ENCODE measurements at places on chromosomes 16 and 17. TPM values are rescaled to one million over a fixed set of nuclear protein-coding genes. Genes with fewer than 3 reads are reported as not detected.

Gene TRPV3
- total RNA-seq, result 0.55 TPM

Gene CKLF
- 38.8 TPM for total RNA-seq

Gene CACNA1H
- 26.6 TPM for total RNA-seq

Gene SSTR5
- 2.4 TPM for total RNA-seq

Gene RAB11FIP4
- total RNA-seq, result 31.0 TPM

Gene MLST8
- total RNA-seq, result 34.4 TPM

Gene ADAD2
- total RNA-seq, result 4.3 TPM
